Prostate gland (tissue), 2 donors: ENCODE measurements at places on chromosomes 12 and 14.
A peak's percentile ranks its signal among the peaks of the same experiment; 100 is the strongest.

GRCh38 chr12:47082796-47083621 lies 3.2 kb upstream of the AMIGO2 start:
- DNase-seq = no peak

GRCh38 chr14:85527445-85528035 lies 2.4 kb upstream of the FLRT2 start:
- DNase-seq = no peak

DNA sequence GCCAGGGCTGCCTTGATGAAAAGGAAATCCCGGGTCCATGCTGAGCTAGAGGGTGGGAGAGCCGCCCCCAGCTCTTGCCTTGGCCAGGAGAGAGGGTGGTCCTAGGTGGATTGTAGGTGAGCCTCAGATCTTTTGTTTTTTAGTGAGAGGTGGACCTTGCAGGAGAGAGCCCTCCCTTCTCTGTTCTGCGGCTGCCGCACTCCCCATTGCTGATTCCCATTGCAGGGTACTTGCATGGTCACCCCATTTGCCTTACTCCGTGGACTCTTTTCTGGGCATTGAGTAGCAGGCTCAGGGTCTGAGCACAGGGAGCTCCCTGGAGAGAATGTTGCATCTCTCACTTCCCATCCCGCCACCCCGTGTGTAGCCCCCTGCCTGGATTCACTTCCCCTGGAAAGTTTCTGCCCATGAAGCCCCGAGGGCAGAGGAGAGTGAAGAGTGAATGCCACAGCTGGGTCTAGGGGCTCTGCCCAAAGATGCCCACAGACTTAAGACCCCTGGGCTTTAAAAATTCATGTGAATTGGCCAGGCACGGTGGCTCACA lies 10.2 kb downstream of the VASH1 start:
- DNase-seq = no peak

DNA sequence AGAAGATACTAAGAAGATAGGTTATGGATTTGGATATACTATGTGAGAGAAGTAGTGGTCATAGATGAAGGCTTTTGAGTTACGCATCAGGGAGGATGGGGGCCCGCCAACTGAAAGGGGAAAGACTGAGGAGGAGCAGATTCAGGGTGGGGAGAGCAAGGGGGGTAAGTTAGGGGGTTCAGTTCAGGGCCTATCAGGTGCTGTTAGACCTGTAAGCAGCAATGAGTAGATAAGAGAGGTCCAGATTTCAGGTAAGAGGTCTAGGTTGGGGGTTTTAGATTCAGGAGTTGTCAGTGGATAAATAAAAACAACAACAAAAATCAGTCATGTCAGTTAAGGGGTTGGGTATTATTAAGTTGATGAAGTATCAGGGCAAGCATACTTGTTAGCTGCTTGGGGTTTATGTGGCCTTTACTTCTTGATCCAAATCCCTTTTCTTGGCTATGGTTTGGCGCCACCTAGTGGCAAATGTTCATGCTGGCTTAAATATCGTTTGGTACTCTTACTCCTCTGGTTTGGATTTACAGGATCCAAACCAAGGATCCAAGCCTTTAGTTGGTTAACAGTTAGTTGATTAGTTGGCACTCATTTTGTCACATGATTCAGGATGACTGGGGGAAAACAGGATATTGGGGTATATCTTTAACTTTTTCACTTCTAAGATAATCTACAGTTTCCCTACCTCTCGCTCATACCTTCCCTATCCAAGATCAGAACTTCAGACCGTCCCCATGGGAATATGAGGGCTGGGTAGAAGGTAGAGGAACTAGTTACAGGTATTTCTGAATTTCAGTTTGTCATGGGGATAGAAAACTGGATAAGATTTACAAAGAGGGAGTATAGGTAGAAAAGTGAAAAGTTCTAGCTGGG lies 65.1 kb downstream of the PCNX1 start:
- peak; percentile 89 for DNase-seq

DNA sequence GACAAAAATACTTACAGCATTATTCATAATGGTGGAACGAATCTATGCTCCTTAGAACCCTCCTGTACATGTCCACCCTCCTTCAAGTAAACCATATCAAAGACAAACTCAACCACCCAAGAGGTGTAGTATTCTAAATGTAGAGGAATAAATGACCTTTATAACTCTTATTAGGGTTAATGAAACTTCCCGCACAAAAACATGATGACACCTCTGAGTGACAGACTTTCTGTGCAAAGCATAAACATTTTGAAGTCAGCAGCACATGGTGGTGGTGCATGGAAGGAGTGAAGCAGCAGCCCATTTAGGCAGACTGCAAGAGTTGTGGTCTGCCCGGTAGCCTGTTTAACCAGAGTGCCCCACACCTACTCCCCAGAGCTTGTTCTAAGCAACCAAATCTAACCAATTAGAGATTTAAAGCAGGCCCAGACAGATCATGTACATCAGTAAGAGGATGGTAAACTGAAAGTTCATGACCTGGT lies 615 bp upstream of the ASB8 start:
- DNase-seq = no peak

DNA sequence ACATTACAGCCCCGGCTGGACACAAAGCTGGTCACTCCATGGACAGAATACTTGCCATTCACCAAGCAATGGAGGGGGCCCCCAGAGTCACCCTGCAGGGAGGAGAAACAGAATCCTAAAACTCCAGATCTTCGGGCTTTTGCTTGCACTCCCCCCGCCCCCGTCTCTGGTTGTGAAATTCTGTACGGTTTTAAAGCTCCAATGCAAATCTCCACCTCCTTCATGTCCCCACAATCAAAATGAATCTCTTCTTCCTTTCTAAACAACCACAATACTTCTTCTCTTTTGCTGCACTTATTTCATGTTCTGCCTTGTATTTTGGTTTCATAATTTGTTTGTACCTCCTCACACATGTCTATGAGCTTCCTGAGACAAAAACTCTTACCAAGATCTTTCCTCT lies 5.8 kb upstream of the BIN2 start:
- no peak for DNase-seq

DNA sequence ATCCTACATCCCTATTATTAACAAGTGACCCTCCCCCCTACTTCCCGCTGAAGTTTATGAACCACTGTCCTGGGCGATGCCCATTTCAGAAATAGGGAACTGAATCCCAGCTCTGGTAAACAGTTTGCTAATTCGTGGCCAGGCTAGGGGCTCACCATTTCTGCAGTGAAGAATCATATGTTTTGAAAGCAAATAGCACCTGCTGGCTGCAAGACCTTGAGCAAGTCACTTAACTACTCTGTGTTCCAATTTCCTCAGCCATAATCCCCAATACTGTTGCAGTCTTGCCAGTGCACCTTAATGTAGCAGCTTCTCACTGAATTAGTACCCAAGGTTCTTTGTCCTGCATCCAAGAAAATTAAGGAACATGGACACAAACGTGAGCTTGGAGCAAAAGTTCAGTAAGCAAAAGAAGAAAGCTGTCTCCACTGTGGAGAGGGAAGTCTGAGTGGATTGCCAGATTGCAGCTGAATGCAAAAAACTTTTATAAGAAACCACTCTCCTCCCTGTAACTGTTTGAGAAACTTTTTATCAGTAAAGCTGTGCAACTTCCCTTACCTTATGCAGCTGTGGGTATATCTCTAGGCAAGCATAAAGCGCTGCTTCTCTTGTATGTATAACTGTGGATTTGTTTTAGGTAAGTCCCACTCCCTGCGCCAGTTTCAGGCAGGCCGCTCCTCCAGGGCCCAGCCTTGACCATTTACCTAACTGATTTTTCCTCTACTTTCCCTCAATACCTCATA lies 824 bp downstream of the OAS1 start:
- DNase-seq = no peak

DNA sequence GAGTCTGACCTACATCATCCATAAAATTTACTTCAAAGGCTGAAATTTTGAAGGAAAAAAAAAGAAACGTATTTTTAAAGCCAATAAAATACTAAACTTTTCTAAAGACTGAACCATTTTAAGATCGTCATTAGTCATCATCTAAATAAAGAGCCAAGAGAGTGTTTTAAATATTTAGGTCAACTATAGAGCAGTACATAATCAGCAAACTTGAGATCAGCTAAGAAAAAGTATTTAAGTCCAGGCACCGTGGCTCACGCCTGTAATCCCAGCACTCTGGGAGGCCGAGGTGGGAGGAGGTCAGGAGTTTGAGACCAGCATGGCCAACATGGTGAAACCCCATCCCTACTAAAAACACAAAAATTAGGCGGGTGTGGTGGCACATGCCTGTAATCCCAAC lies 35.5 kb downstream of the HECTD1 start:
- DNase-seq = no peak

GRCh38 chr12:51884676-51885229 lies 3.1 kb upstream of the ANKRD33 start:
- no peak for DNase-seq

- no peak for DNase-seq
Observed at GRCh38 chr14:98321841-98322240, 950.2 kb downstream of the BCL11B start.

GRCh38 chr14:69048456-69048855 lies 69.4 kb upstream of the ACTN1 start:
- no peak for DNase-seq

DNA sequence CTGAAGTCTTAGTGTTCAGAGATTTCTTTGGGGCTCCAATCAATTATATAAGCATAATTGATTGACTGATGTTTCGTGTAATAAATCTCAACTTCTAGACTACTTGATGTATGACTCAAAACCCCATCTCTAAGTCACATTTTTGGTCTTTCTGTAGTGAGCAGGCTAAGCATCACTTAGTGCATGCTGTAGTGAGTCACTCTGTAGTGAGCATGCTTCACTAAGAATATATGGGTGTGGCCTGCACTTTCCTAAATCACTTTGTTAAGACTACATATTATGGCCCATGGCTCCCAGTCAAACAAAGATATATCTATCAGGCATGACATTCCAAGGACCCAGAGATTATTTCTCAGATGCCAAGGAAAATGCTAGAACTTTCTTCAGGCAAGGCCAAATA lies 909.4 kb upstream of the LRFN5 start:
- no peak for DNase-seq

GRCh38 chr12:106760184-106760531 lies 14.3 kb upstream of the RIC8B start:
- no peak for DNase-seq
